ENCODE measurements at places on chromosomes 7 and 10. TPM values are rescaled to one million over a fixed set of nuclear protein-coding genes. Genes with fewer than 3 reads are reported as not detected.

- DNase-seq, result no peak
These were observed 21.9 kb upstream of the CDCA7L start for GRCh38 chr7:21967598-21968003.

DNA sequence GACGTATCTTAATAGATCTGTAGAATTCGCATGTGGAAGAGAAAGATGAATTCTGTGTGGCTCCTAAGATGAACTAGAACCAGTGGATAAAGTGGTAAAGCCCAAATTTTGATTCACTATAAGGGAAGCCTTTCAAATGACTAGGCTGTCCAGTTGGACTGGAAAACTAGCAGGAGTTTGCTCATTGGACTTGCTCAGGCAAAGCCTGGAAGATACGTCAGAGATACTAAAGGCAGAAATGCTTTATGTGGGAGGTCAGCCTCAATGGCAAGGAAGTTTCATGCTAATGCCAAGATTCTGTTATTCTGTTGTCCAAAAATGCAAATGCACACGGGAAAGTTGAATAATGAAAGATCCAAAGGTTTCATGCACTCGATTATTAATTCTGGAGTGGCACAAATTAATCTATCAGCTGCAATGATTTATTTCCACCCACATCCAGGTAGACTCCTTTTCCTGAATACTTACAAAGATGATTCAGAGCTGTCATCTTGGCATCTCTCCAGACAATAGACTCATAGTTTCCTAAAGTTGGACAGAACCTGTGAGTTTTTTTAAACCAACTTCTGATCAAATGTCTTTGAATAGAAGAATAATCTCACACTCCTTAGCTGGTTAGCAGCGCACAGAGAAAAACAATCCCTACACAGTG, 20.5 kb upstream of the PPP1R3C start:
- no peak for DNase-seq

Gene PDK4
- not detected for total RNA-seq

- DNase-seq, result peak; percentile 19
These were observed 97.7 kb upstream of the EFCAB10 start for GRCh38 chr7:105678811-105679495.

- no peak for DNase-seq
These were observed 61.6 kb downstream of the COBL start for GRCh38 chr7:51255036-51255435.

Gene ZFYVE27
- total RNA-seq, result 35.0 TPM

- no peak for DNase-seq
These were observed 160.8 kb downstream of the IMMP2L start for GRCh38 chr7:111401516-111401915.

DNA sequence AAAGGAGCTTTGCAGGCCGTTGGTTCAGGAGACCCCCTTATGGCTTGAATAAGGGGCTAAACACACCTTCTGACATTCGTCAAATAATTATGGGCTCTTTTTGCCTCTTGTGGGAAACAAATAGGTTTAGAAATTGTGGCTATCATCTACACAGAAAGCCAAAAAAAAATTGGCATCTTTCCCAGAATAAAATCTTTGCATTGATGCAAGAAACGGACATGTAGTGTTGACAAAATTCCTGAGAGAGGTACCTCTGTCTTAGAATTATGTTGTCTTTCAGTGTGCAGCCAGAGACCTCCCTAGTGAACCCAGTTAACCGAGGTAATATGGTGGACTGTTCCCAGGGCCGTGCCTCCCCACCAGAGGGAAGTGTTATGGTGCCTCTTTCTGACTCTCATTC, 283.9 kb downstream of the SDHAF3 start:
- DNase-seq, result no peak

Gene PRRT4
- total RNA-seq, result 0.39 TPM

GRCh38 chr7:131935180-131935579, 378.8 kb upstream of the PODXL start:
- DNase-seq, result no peak

DNA sequence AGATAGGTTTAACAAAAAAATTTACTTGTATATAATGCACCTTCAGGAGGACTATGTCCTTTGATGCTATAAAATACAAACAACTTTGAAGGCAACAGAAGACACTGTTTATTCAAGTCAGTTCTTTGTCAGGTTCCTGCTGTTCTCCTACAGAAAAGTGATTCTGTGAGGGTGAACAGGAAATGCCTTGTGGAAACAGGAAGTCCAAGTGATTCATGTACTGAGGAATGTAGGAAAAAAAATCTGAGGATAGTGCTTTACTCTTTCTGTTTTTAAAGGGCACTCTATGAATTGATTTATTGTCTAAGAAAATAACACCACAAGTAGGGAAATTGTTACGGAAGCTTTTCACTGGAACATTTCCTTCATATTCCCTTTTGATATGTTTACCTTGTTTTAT, 171.9 kb downstream of the HDAC9 start:
- no peak for DNase-seq

- DNase-seq, result no peak
These were observed 60.9 kb downstream of the RBM20 start for GRCh38 chr10:110704906-110705476.

Gene LAMB4
- not detected for total RNA-seq

GRCh38 chr7:28417321-28417940, 5.1 kb downstream of the CREB5 start:
- no peak for DNase-seq

DNA sequence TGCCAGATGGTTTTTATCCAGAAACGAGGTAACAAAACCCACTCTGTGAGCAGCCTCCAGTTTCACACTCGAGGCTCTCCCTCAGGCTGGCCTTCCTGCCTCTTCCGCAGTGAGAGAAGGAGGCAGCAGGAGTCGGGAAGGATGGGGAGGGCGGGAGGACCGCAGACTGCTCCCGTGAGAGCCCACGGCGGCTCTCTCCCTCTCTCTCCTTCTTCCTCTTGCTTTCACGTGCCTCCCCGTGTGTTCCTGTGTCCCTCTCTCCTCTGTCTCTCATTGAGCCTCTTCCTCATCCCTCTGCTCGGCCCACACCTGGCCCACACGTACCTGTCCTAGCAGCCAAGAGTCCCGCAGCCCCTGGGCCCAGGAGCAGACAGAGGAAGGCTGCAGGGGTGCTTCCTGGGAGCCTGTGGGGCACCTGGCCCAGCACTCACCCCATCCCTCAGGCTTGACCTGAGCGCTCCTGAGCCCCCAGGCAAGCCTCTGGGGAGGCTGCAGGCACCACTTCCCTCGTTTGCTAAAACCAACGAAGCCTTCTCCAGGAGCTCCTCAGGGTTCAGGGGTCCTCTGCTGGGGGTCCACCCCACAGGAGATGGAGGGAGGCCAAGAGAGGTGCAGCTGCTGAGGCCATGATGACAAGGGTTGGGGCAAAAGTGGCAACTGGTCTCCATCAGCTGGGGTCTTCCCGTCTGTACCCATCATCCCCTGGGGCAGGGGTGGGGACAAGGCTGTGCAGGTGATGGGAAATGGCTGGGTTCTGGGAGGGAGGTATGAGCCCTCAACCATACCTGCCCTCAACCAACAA, 13.6 kb downstream of the SPOCK2 start:
- no peak for DNase-seq

DNA sequence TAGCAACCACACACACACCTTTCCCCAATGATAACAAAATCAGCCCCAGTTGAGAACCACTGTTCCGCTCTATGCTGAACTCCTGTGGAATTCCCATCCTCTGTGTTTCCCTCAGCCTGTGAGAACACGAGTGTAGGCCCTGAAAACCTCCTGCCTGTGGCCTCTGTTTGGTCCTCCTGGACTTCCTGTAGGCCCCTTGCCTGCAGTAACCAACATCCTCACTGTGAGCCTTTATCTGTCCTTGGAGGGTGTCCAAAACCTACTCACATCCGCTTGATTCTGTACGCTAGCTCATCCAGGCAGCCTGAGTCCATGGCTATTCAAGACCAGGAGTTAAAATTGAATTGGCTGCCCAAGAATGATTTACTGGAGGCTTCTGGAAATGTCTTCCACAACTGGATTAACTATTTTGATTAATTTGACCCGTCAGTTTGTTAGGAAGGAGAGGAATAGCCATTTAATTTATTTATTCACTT, 149.8 kb downstream of the AKR1D1 start:
- no peak for DNase-seq

- DNase-seq, result no peak
These were observed 2.7 kb downstream of the PUS7 start for GRCh38 chr7:105519353-105519752.

Gene ZNF365
- total RNA-seq, result not detected

GRCh38 chr7:108156897-108157605, 26.9 kb upstream of the LAMB4 start:
- no peak for DNase-seq

- no peak for DNase-seq
These were observed 20.9 kb upstream of the CYP3A43 start for GRCh38 chr7:99806839-99807478.

Gene PON1
- total RNA-seq, result not detected

Gene OPN4
- total RNA-seq, result not detected

- no peak for DNase-seq
These were observed 169.6 kb upstream of the PODXL start for GRCh38 chr7:131726031-131726430.

- DNase-seq, result no peak
These were observed 21.6 kb upstream of the GIMAP8 start for GRCh38 chr7:150428671-150429451.

Gene FKBP9
- total RNA-seq, result 3.5 TPM

DNA sequence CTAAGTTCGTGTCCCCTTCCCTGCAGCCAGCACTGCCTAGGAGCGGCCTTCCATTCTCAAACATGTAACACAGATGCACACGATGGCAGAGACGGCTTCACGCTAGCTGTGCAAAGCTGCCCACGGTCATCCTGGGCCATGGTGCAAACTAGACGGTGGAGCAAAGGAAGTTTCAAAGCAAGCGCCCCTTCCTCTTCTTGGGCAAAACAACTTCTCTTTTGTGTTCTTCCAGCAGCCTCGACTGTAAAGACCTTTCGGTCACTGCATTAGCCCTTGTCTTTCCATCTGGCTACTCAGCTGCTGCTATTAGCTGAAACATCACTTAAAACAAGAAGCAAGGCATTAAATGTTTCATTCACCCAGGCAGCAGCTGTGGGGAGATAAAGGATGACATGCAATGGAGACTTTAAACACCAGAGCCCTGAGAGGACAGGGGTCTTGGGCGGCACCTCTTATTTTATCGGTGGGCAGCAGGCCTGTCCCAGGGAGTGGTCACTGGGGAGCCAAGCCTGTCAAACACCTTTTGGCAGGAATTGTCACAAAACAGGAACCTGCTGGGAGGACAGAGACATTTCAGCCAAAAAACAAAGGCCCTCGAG, 214.8 kb downstream of the KLF6 start:
- no peak for DNase-seq

- no peak for DNase-seq
These were observed 32.0 kb upstream of the FERD3L start for GRCh38 chr7:19177269-19177668.

GRCh38 chr7:123622660-123623386, 21.2 kb downstream of the ASB15 start:
- DNase-seq, result no peak

DNA sequence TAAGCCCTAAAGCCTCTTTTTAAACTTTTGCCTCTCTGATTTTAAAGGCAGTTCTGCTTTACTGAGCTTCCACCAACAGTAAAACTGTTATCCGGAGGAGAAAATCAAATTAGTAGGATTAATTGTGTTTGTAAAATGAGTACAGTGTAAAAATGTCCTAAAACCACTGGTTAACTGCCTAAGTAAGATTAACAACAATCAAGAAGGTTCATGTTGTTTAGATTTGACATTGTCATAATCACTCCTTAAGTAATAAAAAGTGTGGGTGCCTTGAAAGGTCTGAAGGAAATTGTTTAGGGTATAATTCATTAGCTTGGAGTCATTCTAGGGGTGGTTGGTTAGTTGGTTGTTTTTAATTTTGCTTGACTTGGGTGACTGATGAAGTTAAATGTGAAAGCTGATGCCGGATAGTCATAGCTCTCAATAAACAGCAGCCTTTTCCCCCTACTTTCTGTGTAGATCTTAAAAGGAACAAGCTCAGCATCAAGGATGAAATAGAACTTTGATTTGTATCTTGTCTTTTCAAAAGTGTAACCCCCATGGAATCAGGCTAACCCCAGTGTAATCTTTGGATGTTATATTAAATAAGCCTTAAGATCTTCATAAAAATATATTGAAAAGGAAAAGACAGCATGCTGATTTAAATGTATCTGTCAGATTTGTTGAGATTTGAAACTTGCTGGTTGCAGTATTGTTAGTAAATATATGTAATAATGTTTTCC, 148.3 kb downstream of the ARID5B start:
- no peak for DNase-seq

Gene XRCC2
- 21.8 TPM for total RNA-seq

Gene GSTO2
- 1.4 TPM for total RNA-seq

GRCh38 chr10:73909540-73910115, 1.3 kb upstream of the PLAU start:
- no peak for DNase-seq

Gene NPTX2
- 0.32 TPM for total RNA-seq

DNA sequence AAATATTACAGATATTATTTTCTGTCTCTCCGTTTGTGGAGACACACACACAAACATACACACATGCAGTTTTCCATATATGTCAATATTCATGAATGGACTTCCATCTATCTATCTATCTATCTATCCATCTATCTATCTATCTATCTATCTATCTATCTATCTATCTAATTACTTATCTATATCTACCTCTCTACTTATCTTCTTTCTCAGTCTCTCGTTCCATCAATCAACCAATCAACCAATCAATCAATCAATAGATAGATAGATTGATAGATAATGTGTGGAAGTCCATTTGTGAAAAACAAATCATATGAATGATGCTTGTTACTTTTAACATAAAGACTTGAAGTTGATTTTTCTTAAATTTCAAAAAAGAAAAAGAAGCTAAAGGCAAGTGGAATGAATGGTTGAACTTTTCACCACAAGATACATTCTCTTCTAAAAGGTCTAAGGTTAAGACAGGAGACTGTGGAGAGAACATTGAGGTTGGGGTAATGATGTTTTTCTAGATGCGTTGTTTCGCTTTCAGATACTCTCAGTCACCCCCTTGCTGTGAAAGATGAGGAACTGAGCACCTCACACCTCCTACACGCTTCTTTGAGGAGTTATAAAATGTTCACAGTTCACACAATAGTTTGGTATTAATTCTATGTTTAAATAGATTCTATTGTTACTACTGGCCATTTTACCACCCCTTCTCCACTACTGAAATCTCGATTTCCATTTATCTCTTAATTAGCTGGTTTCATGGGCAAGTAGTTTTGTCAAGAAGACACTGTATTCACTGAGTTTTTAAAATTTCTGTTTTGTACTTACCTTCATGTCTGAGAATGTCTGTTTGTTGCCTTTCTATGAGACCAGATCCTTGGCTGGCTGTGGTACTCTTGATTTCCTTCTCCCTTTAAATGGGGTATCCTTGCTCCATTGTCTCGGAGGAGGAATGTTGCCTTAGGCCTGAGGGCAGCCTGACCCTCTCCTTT, 114.1 kb downstream of the EMX2 start:
- DNase-seq, result no peak

GRCh38 chr7:123783820-123784219, 35.0 kb upstream of the WASL start:
- DNase-seq, result no peak

Gene RTKN2
- total RNA-seq, result 2.9 TPM

GRCh38 chr7:20783700-20784387, 2.8 kb downstream of the SP8 start:
- DNase-seq, result no peak

GRCh38 chr7:44104860-44105771, 971 bp downstream of the AEBP1 start:
- no peak for DNase-seq
